ENCODE measurements at places on chromosomes 1 and 21.
A peak's percentile ranks its signal among the peaks of the same experiment; 100 is the strongest.

- peak; percentile 58 for DNase-seq
Measured at GRCh38 chr1:32753532-32754316, 51.2 kb upstream of the SYNC start.

- no peak for DNase-seq
Measured at GRCh38 chr1:219138747-219139146, 34.9 kb upstream of the LYPLAL1 start.

GRCh38 chr1:180521474-180522212 lies 19.3 kb upstream of the ACBD6 start:
- no peak for DNase-seq

DNA sequence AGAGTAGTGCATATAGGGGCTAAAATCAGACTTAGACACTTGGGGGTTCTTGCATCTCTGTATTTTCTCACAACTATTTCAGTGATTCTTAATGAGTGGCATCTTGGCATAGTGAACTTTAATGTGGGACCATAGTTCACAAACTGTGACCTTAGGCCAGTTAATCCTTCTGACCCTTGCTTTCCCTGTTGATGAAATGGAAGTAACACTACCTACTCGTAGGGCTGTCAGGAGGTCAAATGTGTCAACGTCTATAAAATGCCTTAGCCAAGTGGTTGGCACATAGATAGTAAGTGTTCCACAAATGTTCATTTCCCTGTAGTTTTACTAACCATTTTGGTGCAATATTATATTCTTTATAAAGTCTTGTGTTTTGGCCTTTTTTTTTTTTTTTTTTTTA lies 49.4 kb downstream of the DYRK1A start:
- no peak for DNase-seq

DNA sequence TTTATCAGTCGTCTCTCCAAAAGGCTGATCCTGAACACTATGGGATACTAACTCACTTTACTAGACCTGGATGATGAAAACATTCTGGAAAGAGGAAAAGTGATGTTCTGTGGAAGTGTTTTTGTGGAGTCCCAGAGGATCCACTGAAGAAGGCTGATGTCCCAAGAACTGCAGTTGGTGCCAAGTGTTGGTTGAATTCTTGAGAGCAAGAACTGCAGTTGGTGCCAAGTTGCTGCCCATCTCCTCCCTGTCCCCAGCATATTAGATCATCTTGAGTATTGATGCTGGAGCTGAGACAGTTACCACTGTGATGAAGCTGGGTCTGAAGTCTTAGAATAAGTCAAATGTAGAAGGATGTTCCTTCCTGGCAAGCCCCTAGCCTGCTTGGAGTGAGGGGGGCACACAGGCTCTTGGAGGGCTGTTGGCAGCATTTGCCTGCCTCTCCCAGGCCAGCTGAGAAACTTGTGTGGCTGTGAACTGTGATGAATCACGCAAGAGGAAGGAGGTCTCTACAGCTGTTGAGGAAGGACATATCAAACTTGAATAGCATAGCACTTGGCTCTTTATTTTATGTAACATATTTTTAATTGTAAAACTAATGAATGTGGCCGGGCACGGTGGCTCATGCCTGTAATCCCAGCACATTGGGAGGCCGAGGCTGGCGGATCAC lies 48.1 kb downstream of the DNAJC6 start:
- DNase-seq, result no peak

GRCh38 chr1:105416261-105416660 lies 1640.2 kb upstream of the PRMT6 start:
- DNase-seq, result no peak

DNA sequence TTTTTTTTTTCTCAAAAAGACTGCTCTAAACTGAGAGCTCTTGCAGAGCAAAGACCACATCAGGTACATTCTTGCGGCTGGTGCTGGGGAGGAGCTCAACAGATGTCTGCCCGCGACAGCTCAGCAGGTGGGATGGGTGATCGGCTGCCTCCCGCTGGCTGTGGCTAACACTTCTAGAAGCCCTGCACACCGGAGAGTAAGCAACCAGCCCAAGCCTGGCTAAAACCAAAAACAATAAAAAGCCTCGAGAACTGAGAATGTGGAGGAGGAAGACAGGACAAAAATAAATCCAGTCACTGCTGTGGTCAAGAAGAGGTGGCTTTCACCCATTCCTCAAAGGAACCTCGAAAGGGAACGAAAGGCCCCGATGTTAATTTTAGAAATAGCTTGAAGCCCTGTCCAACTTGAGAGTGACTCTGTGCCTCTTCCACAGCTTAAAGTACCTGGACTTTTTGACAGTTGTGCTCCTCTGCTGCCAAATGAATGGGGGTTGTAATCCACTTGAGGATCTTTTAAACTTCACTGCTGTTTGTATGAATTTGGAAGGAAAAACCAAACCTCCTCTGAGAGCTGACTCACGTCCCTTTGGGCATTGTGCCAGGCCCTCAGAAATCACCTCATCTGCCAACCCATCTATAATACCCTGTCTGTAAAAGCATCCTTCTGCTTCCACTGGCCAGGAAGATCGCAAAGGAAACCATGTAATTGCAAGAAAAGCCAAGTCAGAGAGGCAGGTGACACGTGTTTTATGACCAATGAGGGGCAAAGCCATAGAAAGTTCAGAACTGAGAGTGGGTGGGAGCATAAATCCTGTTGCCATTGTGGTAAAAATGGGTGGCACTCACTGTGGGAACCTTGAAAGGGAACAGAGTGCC lies 78.6 kb downstream of the KCNN3 start:
- peak; percentile 71 for DNase-seq

DNA sequence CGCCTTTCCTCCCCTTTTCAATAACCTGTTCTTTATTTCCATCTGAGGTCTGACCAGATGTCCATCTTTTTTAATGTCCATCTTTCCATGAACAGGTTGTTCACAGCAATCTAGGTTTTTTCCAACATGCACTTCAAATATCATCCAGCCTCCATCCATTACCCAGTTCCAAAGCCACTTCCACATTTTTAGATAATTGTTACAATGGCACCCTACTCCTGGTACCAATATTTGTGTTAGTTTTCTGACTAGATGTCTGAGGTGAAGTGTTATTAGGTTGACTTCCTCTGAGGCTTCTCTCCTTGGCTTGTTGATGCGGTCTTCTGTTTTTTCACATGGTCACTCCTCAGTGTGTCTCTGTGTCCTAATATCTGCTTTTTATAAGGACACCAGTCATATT lies 89.4 kb downstream of the OBSCN start:
- DNase-seq, result no peak

- no peak for DNase-seq
Measured at GRCh38 chr1:22853651-22854185, 118.9 kb downstream of the LACTBL1 start.

DNA sequence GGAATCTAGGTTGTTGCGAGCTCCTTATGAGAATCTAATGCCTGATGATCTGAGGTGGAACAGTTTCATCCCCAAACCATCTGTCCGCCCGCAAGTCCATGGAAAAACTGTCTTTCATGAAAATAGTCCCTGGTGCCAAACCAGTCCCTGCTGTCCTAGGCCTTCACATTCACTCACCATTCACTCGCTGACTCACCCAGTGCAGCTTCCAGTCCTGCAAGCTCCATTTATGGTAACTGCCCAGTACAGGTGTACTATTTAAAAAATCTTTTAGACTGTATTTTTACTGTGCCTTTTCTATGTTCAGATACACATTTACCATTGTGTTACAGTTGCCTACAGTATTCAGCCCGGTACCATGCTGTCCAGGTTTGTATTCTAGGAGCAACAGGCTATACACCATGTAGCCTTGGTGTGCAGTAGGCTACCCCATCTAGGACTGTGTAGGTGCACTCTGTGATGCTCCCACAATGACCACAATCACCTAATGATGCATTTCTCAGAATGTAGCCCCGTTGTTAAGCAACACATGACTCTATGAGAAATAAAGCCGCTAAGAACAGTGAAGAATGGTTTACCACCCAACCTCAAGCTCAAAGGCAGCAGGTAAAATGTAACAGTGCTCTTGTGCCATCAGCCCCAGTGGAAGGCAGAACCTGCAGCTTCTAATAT lies 2.4 kb downstream of the ECHDC2 start:
- no peak for DNase-seq

- DNase-seq, result no peak
Measured at GRCh38 chr1:190159146-190159545, 318.5 kb downstream of the BRINP3 start.

GRCh38 chr1:246667773-246668172 lies 56.4 kb upstream of the SCCPDH start:
- DNase-seq, result no peak

- no peak for DNase-seq
Measured at GRCh38 chr1:11058595-11059154, 1.1 kb downstream of the SRM start.

GRCh38 chr1:160338580-160338979 lies 4.5 kb downstream of the COPA start:
- no peak for DNase-seq

GRCh38 chr21:35096959-35097358 lies 47.9 kb upstream of the RUNX1 start:
- DNase-seq, result no peak

GRCh38 chr1:20150969-20151368 lies 11.8 kb downstream of the PLA2G2F start:
- no peak for DNase-seq

DNA sequence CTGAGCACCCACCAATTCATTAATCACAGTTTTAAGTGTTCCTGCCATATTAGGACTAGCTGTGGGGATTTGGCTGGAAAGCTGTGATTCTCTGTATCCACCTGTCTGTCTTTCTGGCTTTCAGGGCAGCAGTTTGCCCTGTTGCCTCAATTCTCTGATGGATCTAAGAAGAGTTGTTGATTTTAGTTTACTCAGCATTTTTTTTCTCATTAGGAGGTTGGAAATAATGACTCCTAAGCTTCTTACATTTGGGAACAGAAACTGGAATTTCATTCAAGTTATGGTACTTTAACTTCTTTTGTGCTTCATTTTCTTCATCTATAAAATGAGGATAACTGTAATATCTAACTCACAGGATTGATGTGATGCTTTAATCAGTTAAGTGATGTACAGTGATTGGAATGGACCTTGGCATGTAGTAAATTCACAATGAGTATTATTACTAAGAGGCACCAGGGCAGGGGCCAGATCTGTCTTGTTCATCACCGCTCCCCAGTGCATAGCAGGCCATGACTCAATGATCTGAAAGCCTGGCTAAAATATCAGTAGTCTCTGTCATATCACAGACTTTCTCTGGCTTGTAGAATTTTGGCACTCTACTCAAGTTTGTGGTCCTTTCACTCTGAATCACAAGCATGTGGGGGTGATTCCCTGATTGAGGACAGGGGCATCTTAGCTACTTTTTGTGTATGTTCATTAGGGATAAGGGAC lies 51.4 kb upstream of the GREM2 start:
- no peak for DNase-seq

DNA sequence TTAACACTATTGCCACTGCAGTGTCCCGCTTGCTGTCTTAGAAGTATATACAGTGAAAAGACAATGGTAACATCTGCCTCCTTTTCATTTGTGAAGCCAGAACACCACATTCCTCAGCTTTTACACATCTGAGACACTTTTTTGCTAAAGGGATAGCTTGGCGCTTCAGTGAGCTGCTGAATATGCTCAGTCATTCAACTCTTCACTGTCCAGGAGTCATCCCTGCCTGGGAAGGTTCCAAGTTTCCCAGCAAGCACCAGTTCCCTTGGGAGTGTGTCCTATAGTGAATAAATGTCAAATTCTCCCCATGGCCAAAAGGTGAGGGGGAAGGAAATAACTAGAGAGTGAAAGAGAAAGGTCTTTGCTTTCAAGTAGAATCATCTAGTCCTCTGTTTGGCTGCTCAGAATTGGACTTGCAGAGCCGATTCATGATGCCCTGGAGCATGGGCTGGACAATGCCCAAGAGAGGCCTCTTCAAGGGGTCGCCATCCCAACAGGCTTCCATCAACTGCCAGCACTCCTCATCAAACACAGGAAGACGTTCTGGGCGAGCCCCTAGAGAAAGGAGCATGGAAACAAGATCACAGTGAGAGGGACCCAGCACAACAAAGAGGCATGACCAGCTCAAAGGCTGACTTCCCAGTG lies 25.5 kb upstream of the RBBP5 start:
- no peak for DNase-seq

- no peak for DNase-seq
Measured at GRCh38 chr1:22780696-22781095, 70.1 kb downstream of the EPHB2 start.

- no peak for DNase-seq
Measured at GRCh38 chr1:74423471-74423870, 88.9 kb downstream of the LRRC53 start.

- no peak for DNase-seq
Measured at GRCh38 chr1:165355977-165356811, at the start of gene LMX1A. Gene LMX1A, minus strand, starts transcription at chr1:165356715. Its CDS starts 1,156 bp downstream, at chr1:165355559.

GRCh38 chr1:167987174-167987573 lies 50.3 kb upstream of the MPC2 start:
- DNase-seq, result no peak

DNA sequence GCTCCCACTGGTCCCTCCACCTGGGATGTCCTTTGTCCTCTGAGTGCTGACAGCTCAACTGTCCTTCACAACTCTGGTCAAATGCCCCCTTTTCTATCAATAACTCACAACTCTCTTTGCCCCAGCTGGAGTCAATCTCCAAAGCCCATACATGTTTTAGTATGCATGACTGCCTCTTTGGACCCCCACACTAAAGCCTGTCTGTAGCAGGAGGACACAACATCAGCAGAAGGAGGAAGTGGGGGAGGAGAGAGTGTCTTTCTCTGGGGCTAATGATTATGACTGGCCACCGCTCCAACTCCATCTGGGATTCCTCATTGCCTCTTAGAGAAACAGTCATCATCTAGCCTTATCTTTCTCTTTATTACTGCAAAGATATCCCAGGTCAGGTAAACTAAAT lies 186.6 kb upstream of the FGGY start:
- no peak for DNase-seq

DNA sequence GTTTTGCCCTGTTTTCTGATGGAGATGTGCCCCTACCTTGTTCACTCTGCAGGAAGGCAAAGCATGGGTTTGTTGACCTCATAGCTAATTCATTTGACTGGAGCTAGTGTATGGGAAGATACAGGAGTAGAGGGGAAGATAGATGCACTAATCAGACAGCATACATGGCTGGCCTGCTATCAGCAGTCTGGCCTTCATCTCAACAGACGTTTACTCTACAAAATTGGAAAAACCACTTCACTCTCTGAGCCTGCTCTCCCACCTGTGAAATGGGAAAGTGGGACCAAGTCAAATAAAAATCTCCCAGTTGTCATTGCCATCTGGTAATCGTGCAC lies 235.2 kb upstream of the RAB4A start:
- DNase-seq, result no peak

DNA sequence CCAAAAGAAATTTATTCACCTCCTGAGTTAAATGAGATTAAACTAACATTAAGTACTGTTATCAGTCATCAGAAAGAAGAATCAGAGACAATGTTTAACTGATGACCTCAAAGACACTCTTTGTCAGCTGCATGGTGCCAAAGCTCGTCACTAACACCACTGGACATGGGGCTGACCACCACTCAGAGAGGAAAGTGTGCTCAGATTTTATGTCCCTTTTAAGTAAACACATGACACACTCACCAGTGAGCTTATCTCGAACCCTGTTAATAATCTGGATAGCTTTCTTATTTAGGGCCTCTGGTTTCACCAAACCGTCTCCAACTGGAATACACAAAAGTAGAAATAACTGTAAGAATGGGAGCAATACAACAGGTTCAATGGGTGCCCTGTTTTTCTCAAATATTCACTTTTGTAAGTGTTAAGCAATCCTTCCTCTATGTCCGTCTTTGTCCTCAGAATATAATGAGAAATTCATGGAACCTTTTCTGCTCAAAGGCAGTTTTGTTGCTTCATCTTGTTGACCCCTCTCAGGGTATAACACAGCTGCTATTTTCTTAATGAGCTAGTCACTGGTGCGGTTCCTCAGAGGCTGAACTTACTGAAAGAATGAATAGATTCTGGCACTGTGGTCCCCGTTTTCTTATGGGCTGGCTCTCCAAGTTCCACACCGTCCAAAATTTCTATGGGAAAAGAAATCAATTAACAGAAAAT lies 9.5 kb upstream of the EXOSC10 start:
- no peak for DNase-seq
